ENCODE measurements at places on chromosomes 6 and 20.

GRCh38 chr6:100370265-100370664 is 94.5 kb downstream of the SIM1 start:
- DNase-seq = no peak

DNA sequence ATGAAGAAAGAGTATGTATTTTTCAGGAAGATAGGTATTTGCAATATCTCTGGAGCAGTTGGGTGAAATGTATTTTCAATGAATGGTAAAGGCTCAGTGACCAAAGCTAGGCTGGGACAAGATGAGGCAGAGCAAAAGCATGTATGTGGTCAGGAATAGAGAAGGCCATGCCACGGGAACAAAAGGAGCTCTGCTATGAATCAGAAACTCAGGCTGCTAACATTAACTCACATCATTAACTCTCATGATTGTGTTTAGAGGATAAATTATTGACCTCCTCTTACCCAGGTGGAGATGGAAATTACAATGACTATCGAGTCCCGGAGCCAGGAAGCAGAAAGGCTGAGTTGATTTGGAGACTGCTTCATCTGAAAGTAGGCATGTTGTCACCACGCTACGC is 220.2 kb downstream of the FUT9 start:
- no peak for DNase-seq

DNA sequence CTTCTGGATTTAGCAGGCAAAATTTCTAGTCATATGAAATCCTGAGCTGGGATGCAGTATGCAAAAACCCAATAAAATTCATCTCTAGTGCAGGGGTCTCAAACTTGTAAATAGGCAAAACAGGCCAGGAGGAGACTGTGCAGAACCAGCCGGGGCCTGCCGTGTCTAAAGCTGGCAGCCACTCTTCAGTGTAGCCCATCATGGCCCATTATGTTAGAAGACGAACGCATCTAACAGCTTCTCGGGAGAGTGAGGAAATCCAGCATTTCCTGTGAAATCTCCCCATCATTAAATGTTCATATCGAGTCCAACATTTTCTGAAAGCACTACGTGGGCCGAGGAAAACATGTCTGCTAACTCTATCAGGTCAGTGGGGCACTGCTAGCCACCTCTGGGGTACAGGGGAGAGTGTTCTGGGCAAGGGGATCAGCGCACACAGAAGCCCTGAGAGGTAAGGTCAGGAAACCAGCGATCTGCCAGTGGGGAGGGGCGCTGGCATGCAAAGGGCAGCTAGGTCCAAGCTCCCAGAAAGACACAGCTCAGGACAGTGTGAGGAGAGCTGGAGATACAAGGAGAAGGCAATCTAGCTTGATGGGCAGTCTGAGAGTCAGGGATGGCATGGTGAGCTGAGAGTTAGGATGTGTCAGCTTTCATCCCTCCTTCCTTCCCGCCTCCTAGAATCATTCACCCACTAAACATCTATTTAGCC is 144.2 kb downstream of the PREX1 start:
- no peak for DNase-seq

DNA sequence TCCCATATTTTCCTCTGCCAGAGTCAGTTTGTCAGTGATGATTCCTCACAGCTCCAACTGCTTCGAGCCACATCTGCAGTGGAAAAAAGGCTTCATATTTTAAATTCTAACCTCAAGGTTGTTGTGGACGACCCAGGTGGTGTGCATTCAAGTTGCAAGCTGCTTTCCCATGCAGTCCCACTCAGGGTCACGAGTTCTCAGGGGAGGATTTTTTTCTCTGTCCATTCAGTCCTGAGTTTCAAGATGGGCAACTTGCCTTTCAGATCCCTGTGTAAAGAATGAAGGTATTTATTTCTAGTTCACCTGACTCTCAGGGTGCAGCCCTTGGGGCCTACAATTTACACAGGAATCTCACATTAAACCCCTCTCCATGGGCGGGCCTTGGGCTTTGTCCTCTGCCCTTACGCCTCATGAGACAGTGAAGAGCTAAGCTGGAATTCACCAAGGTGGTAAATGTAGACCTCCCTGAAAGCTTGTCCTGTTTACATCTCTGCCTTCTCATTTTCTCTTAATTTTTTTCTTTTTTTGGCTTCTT is 65.9 kb downstream of the TPD52L1 start:
- DNase-seq = no peak

DNA sequence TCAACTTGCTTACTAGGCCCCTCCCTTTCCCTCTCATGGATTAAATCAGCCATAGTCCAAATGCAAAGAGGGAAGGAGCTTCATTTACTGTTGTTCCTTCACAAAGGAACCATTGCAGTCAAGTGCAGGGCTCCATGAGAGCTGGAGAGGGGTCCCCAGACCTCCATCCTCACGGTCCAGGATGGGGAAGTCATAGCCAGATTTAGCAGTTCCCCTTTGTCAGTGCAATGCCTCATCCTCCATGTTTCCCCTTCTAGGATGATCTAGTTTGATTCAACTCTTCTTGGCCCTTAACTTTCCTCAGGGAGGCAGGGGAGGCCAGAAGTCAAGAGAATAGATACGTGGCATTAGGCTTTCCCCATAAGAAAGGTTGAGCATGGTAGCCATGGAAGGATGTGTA is 66.5 kb upstream of the FUCA2 start:
- no peak for DNase-seq

- no peak for DNase-seq
These were observed 212.6 kb downstream of the MOXD1 start for GRCh38 chr6:132188556-132189264.

GRCh38 chr6:26250698-26251044 is 114.3 kb upstream of the BTN3A2 start:
- DNase-seq = no peak

- DNase-seq = no peak
These were observed 25.9 kb upstream of the TULP4 start for GRCh38 chr6:158286413-158286812.

- no peak for DNase-seq
These were observed 15.2 kb downstream of the SLC35B3 start for GRCh38 chr6:8420031-8420588.

GRCh38 chr20:478010-478948 is 15.9 kb upstream of the TBC1D20 start:
- peak; percentile 22 for DNase-seq

- DNase-seq = no peak
These were observed 2.9 kb upstream of the TRIM39 start for GRCh38 chr6:30323806-30324205.

DNA sequence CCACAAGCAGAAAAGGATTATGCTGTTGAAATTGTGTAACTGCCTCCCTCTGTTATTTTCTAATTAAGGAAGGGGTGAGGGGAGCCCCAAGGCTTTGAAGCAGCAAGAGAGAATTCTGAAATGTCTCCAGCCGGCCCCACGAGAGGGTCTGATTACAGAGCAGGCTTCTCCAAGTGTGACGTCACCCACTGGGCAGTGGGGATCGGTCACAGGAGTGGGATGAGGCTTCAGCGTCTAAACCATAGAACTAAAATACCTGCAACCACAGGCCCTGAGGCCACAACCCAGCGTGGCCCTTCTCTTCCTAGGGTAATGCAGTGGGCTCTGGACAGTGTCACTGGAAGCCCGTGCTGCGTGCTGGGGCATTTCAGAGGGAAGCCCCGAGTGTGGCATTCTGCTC is 38.6 kb upstream of the APCDD1L start:
- peak; percentile 51 for DNase-seq

DNA sequence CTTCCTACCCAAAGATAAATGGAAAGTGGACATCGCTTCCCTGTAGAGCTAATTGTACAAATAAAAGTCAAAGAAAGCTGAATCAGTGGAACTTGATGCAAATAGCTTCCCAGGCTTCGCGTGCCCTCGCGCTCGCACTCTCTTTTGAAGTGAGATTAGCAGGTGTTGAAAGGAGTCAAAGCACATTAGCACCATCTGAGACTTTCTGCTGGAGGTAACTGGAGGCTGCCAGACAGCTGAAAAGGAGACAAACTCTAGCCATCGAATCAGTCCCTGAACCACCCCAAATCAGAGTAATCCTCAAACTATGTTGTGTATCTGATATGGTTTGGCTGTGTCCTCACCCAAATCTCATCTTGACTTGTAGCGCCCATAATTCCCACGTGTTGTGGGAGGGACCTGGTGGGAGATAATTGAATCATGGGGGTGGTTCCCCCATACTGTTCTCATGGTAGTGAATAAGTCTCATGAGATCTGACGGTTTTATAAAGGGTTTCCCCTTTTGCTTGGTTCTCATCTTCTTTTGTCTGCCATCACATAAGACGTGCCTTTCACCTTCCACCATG is 23.7 kb downstream of the SULF2 start:
- DNase-seq = no peak

DNA sequence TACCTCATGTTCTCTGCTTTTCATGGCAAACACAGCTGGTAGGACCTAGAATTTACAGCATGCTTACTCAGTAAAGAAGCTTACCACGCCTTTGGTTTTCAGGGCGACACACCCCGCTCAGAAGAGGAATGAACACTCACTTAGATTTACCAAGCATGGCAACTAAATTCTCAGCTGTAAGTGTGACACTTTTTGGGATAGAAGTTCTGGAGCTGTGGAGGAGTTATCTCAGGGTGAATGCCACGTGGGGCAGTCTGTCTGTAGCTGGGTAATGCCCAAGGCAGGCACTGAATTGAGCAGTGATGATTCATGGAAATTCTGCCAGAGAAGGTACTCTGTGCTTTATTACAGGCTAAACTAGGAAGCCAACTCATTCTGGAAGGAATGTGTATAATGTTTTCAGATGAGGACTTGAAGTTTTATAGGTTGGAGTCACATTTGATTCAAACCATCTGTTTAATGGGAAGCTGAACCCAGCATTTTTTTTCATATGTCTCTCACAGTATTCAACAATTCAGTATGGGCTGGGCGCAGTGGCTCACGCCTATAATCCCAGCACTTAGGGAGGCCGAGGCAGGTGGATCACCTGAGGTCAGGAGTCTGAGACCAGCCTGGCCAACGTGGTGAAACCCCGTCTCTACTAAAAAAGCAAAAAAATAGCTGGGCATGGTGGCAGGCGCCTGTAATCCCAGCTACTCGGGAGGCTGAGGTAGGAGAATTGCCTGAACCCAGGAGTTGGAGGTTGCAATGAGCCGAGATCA is 3.5 kb upstream of the PRIM2 start:
- DNase-seq = peak; percentile 94

DNA sequence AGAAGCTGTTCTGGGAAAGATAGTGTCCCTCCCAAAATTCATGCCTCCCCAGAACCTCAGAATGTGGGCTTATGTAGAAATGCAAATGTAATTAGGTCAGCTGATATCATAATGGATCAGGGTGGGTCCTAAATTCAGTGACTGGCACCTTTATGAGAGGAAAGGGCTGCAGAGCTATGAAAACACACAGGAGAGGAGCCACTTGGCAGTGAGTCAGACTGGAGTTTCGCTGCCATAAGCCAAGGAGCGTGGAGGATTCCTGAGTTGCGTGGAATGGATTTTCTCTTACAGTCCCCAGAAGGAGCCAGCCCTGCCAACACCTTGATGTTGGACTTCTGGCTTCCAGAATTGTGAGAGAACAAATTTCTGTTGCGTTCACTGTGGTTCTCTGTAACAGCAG is 249.8 kb upstream of the PMEPA1 start:
- no peak for DNase-seq
